ENCODE measurements at places on chromosomes 12 and 14.

DNA sequence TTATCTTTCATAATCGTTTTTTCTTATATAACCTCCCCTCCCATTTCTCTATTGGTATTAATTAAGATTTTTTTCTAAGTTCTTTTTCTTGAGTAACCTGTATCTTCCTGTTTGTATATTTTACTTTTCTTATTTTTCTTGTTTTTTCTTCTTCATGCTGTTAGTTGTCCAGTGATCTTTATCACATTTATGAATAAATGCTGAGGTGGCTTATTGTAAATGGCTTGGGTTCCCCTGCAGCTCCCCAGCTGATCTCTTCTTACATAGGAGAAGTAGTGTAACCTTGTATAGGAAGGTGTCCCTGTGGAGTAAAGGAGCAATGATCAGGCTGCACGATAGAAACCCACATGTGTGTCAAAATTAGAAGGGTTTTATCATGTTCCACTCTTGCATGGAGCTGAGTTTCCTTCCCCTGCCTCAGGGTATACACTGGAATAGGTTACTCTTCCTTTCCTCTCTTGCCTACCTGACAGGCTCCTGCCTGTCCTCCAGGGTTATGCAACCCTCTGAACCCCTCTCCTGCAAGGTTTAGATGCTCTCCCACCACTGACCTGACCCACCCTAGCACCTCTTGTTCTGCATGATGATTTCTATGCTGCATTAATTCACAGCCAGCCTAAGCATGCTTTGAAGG is 334.8 kb upstream of the RGS6 start:
- DNase-seq, result no peak

- no peak for DNase-seq
Measured at GRCh38 chr12:93886533-93887511, 209.6 kb downstream of the CRADD start.

DNA sequence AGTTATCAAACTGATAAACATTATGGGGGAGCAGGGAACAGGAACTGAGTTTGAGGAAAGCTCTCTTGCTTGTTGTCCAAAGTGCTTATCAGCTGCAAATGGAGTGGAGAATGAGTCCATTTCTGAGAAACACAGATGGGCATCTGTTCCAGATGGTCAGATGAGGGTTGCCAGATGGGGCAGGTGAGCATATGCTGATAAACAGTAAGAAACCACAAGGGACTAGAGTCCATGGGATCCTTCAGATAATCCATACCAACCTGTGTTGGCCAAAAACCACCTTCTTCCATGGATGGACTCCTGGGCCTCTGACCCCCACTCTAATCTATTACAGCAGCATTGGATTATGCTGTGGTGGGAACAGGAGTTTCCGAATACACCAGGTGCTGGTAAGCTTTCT is 38.3 kb downstream of the GNS start:
- DNase-seq, result no peak

DNA sequence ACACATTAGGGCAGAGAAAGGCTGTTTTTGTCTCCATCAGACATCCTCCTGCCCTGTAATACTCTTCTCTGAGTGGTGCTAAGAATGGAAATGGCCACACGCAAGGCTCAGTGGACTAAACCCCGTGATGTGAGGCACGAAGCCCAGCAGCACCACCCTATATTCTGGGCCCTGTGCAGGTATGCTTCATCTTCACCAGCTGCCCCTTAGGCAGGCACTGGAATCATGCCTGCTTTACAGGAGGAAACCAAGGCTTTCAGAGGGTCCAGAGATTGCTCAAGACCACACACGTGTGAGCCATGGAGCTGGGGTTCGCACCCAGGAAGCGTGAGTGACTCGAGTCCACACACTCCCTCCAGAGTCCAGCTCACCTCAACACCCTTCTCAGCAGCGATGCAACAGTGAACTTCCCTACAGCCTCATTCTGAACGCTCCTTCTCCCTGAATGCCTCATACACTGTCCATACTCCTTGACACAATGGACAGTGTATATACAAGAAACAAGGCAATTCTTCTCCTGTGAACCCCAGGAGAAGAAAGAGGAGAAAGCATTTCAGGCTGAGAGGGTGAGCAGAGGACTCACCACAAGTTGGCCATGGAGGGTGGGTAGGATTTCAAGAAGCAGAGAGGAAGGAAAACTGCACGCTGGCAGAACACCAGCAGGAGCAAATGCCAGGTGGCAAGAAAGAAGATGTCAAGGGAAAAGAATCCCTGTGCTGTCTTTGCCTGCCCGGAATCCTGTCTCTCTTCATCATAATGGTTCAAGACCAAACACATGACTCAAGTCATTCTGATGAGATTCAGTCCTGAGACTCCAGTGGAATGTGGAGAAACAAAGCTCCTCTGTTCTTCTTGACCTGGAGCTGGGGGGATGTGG is 39.1 kb downstream of the NT5DC3 start:
- DNase-seq, result no peak

- DNase-seq, result no peak
Measured at GRCh38 chr14:101879529-101880336, 84.6 kb upstream of the DYNC1H1 start.

DNA sequence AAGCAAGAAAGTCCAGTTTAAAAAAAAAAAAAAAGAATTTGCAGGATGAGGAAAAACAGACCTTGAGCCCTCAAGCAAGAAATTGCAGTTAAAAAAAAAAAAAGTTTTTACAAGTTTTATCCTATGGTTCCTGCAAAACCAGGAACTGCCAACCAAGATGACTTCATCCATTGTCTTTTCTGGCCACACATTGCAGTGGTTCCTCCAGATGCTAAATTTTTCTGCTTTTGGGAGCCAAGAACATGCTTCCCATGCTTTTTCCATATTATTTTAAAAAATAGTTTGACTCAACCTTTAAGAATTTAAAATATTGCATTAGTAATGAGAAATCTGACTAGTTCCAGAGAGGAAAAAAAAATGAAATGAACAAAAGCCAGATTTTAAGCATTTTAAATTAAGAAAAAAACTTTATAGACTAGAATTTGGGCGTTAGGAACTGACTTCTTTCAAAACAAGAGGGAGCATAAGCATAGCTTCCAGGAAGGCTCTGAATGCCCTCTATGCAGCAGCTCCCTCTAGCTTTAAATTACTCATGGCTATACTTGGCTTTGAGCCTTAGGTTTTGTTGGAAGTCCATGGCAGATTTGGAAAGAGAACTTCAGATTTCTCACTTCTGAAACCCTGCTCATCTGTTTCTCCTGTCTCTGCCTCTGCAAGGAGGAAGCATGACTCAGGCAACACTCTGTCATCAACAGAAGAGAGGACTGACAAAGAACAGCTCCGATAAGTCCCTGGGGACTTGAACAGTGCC is 124.5 kb downstream of the GPR65 start:
- DNase-seq, result no peak

GRCh38 chr12:111447571-111448265 is 42.0 kb downstream of the SH2B3 start:
- no peak for DNase-seq

- no peak for DNase-seq
Measured at GRCh38 chr12:87140262-87140661, 884.1 kb upstream of the MGAT4C start.

- DNase-seq, result peak; percentile 14
Measured at GRCh38 chr14:61462566-61463193, 141.3 kb downstream of the PRKCH start.

- no peak for DNase-seq
Measured at GRCh38 chr14:95185033-95185766, 27.9 kb upstream of the DICER1 start.

DNA sequence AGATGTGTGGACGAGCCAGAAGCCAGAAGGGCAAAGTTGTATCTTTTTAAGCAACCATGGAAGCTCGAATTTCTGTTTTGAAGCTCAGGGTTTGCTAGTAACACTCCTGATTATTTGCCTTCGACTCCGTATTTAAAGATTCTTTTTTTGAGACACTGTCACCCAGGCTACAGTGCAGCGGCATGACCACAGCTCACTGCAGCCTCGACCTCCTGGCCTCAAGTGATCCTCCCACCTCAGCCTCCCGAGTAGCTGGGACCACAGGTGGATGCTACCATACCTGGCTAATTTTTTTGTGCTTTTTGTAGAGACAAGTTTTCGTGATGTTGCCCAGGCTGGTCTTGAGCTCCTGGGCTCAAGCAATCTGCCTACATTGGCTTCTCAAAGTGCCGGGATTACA is 18.7 kb upstream of the OASL start:
- peak; percentile 13 for DNase-seq

GRCh38 chr14:72907886-72908285 is 14.0 kb upstream of the DPF3 start:
- no peak for DNase-seq

DNA sequence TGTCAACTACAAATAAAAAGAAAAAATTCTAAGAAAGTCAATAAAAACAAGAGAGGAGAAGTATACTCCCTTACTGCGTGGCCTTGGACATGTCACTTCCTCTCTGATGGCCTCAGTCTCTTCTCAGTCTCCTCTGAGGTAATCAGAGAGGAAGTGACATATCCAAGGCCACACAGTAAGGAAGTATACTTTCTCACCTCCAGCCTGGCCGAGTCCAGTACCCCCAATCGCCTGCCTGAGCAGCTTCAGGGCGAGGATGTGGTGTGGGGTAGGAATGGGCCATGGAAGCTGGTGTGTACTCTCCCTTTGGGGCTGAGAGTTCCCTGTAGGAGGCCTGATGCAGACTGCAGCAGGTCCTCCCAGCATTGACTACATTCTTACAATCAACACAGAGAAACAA is 15.8 kb downstream of the VDR start:
- DNase-seq, result no peak

GRCh38 chr12:12890543-12891079 is 751 bp upstream of the GPRC5A start:
- DNase-seq, result no peak

- DNase-seq, result no peak
Measured at GRCh38 chr12:49609059-49609874, 3.8 kb upstream of the FAM186B start.

DNA sequence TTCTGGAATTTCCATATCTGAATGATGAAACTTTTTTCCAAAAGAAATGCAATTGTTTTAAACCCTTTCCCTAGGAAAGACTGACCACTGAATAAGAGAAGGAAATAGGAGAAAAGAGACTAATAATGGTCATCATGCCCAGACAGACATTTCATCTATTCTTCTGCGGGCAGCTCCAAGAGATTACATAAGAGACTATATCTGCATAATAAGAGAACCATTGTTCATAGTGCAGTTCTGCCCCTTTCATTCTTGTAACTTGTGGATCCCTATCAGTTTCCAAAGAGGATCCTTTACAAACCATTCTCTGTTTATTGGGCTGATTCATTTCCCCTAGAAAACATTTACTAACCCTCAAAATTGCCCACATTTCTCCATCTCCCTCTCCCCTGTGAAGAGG is 197.8 kb downstream of the FSCB start:
- no peak for DNase-seq

DNA sequence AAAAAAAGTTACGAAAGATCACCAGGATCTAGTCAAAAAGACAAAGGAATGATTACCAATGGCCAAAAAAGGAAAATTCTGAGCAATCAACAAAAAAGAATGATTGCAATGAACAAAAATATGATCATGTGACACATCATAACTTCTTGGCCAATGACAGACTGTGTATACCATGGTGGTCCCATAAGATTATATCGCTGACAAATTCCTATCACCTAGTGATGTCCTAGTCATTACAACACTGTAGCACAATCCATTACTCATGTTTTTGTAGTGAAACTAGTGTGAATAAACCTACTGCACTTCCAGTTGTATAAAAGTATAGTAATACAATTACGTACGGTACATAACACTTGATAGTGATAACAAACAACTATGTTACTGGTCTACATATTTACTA is 12.3 kb downstream of the SEL1L start:
- no peak for DNase-seq

GRCh38 chr14:77903221-77903620 is 103.3 kb downstream of the ADCK1 start:
- no peak for DNase-seq

GRCh38 chr12:75439930-75440329 is 40.6 kb upstream of the GLIPR1 start:
- no peak for DNase-seq

- DNase-seq, result peak; percentile 46
Measured at GRCh38 chr12:48997719-48998496, 1.3 kb downstream of the DDN start.

DNA sequence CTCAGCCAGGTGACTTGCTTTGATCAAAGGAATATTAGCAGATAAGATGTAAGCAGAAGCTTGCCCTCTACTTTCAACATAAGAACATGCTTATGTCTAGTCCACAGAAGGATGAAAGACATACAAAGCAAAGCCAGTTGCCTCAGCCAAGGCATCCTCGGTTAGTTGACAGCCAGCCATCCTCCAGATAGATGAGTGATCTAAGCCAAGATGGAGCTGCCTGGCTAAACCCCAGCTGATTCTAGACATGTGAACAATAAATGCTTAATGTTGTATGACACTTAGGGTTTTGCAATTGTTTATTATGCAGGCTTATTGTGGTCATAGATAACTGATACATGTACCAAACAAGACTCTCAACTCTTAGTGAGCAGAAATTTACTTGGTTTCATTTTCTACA is 157.6 kb upstream of the TMTC2 start:
- no peak for DNase-seq

- DNase-seq, result no peak
Measured at GRCh38 chr12:2335109-2335508, 282.3 kb downstream of the CACNA1C start.

DNA sequence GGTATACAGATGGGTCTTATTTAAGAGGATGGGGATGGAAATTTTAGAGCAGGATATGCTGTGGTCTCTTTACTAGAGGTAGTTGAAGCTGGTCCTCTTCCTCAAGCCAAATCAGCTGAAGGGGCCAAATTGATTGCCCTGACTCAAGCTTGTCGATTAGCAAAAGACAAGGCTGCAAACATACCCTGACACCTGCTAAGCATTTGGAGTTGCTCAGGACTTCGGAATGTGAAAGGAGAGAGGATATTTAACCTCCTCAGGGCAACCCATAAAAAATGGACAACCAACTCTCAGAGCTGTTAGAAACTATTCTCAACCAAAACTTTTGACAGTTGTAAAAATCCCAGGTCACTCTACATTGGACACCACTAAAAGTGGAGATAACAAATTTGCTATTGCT is 15.6 kb downstream of the PTGDR start:
- no peak for DNase-seq

GRCh38 chr14:105313381-105314286 is 914 bp upstream of the PACS2 start:
- DNase-seq, result no peak

DNA sequence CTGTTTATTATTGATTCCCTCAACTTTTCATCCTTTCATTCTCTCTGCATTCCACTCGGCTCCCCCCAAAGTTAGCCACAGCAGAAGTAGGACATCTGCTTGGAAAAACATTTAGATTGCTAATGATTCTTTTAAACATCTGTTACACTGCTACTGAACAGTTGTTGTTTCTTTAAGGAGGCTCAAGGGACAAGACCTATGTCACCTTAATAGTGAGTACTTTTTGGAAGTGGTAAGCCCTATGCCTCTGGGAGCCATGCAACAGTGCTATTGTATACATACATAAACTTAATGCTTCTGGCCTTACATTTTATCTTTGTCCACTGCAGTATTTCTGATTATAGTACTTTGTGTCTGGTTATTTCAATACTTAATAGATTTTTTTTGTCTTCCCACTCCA is 628.2 kb upstream of the FOXG1 start:
- no peak for DNase-seq

GRCh38 chr12:47819896-47820630 is at the start of gene HDAC7:
TSS of gene HDAC7 (minus strand) at chr12:47819903. CDS start at chr12:47819785, 118 bp downstream.
- DNase-seq, result peak; percentile 80
